Right atrium auricular region (tissue), 2 donors: ENCODE measurements at places on chromosomes 1 and 21. TPM values are rescaled to one million over a fixed set of nuclear protein-coding genes. Genes with fewer than 3 reads are reported as not detected.

SEC16B gene
- 5.8 TPM for total RNA-seq

- H3K36me3 ChIP-seq: peaks cover 25% of the 10 kb centered on the region
- no peak for DNase-seq
- H3K27me3 ChIP-seq: no peaks in the 10 kb centered on the region
- no peak overlapping the region for H3K4me3 ChIP-seq
These were observed 2.7 kb downstream of the HMGN1 start for GRCh38 chr21:39346206-39346605.

ADAMTS5 gene
- total RNA-seq: 10.9 TPM

RGS13 gene
- total RNA-seq: not detected

DNA sequence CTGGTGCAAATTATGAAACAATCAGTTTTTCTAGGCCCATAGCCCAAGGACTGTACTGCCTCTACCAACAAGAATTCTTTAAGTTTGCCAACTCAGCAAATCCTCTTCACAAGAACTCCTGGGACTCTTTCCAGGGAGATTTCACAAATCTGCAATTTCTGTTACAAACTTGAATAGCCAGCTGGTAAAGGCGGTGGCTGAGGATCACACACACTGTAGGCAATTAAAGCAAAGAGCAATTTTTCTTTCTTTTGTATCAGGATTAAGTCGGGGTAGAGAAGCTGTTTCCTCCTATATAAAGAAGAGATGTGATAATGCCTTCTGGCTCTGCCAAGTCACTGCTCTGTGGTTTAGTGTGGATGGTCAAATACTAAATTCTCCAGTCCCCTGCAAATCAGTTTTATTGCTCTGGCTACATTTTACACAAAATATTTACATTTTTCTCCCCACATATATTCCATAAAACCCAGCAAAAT, 1.7 kb downstream of the ALDH9A1 start:
- H3K27me3 ChIP-seq: no peaks in the 10 kb centered on the region
- H3K4me1 ChIP-seq: no peaks in the 10 kb centered on the region
- no peak overlapping the region for H3K4me3 ChIP-seq
- DNase-seq: no peak
- H3K27ac ChIP-seq: peak overlapping the region; percentile 27
- no peaks in the 10 kb centered on the region for H3K36me3 ChIP-seq
